ENCODE measurements at places on chromosomes 5 and 9.

GRCh38 chr9:92527832-92528521 is 7.8 kb downstream of the ECM2 start:
- no peak for DNase-seq

- DNase-seq = no peak
These were observed 262.7 kb downstream of the YTHDC2 start for GRCh38 chr5:113776168-113776567.

DNA sequence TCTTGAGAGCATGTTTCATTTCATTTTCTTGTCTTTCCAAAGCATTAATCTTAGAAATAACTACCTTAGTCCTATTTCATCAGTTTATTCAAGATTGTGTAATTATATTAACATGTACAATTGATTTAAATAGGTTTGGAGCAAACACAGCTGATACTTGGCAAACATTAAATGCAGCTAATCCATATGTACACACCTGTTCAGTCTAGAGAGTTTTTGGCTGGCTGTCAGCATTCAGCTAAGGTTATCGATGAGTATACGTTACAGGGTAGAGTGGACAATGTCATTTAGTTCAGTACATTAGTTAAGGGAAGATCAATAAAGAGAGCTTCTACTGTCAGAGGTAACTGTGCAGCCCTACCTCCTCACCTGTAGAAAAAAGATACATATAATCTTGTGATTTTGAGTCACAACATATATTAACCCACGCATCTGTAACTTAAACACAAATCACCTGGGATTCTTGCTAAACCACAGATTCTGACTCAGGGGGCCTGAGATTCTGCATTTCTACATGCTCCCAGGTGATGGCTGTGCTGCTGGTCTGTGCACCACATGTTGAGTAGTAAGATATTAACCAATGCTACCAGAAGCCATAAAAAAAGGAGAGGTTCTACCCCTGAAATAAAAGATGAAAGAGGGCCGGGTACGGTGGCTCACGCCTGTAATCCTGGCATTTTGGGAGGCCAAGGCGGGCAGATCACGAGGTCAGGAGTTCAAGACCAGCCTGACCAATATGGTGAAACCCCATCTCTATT is 34.1 kb upstream of the PCA3 start:
- no peak for DNase-seq

DNA sequence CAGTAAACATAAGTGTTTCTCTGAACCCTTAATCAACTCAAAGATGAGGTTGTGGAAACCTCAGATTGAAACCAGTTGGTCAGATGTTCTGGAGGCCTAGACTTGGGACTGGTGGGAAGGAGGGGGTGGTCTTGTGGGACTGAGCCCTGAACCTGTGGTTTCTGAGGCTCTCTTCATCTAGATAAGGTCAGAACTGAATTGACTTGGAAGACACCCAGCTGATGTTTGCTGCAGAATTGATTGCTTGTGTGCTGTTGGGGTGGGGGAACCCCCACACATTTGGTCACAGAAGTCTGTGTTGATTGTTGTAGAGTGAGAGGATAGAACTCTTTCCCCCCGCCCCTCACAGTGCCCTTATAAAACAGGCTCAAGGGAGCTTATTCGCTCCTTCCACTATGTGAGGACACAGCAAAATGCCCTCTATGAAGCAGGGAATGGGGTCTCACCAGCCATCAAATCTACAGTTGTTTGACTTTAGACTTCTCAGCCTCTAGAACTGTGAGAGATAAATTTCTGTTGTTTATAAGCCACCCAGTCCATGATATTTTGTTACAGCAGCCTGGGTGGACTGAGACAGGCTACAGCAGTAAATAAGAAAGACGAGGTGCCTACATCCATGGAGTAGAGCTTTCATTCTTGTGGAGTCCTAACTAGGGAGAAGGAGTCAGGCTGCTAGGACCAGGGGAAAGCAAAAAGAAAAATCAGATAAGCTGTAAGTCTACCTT is 25.7 kb upstream of the UGCG start:
- peak; percentile 46 for DNase-seq

DNA sequence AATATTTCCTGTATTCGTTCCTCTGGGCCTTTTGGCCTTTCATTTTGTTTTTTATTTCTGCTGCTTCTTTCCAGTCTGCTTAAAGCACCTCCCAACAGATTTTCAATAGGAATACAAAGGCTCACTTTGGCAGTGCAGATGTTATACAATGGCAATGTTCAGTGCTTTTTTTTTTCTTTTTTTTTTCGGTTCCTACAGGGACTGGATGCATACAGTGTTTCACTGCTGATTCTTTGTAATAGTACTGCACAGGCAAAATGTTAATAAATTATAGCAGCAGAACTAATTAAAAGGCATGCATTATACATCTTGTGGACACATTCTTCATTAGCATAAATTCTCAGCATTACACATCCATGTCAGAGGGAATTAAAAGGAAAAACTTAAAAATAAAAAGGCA is 356.6 kb upstream of the C9orf72 start:
- DNase-seq = no peak

DNA sequence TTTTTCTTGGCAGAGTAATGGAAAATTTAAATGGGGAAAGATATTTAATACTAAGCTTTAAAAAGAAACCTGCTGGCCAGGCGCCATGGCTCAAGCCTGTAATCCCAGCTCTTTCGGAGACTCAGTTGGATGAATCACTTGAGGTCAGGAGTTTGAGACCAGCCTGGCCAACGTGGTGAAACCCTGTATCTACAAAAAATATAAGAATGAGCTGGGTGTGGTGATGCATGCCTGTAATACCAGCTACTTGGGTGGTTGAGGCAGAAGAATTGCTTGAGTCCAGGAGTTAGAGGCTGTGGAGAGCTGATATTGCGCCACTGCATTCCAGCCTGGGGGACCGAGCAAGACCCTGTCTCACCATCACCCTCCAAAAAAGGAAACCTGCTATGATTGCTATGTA is 32.8 kb downstream of the TUT7 start:
- no peak for DNase-seq

DNA sequence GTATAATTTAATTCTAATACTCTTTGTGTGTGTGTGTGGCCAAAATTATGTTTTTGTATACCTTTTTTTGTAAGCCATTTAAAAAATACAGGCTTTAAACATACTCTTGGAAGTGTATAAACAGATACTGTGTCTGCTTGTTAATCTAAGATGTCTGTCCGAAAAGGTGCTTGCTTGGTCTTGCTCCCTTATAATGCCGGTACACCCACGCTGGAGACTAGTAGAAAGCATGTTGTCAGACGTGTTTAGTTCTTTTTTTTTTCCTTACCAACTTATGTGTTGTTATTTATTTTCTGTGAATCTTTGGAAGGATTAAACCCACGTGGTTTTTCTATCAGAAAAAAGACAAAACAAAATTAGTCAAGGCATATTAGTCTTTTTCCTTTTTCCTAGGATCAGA is 9.5 kb downstream of the GAPVD1 start:
- no peak for DNase-seq

- no peak for DNase-seq
These were observed 46.1 kb downstream of the MVB12B start for GRCh38 chr9:126372716-126373115.

- no peak for DNase-seq
These were observed 408.3 kb downstream of the MED10 start for GRCh38 chr5:5969942-5970483.

DNA sequence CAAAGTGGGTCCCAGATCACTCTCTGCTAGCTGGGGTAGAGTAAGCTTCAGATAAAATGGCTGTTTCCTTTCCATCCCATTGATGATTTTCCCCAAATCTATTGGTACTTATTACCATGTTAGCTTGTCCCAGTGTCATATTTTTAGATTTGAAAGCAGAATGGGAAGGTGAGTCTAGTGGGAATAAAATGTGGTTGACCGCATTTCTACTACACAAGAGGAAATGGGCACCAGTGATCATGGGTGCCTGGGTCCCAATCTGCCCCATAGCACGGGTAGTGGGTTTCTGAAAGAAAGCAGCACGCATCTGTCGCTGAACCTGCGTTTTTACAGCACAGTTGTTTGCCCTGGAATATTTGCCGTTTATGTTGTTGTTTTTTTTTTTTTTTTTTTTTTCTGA is 20.1 kb downstream of the DAPK1 start:
- no peak for DNase-seq

DNA sequence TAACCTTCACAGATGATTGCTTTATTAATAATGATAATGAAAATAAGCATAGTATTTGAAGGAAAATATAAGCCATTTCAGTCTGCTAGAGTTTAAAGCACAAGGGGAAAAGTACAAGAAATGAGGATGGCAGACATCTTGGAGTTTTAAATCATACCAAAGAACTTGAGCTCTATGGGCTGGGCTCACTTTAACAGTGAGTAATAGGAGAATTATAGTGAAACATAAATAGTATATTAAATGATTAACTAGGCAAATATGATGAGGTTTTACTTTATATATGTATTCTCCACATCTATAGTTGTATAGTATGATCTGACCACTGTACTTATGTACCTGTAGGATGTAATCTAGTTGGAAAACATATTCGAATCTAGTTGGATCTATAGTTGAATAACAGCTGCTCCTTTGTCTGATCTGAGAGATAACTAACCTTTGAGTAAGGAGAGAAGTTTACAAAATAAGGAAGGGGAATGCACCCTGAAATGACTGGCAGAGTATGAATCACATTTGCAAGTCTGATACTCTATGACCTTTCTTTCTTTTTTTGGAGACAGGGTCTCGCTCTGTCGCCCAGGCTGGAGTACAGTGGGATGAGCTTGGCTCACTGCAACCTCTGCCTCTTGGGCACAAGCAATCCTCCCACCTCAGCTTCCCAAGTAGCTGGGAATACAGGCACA is 17.6 kb downstream of the MEGF9 start:
- DNase-seq = no peak

DNA sequence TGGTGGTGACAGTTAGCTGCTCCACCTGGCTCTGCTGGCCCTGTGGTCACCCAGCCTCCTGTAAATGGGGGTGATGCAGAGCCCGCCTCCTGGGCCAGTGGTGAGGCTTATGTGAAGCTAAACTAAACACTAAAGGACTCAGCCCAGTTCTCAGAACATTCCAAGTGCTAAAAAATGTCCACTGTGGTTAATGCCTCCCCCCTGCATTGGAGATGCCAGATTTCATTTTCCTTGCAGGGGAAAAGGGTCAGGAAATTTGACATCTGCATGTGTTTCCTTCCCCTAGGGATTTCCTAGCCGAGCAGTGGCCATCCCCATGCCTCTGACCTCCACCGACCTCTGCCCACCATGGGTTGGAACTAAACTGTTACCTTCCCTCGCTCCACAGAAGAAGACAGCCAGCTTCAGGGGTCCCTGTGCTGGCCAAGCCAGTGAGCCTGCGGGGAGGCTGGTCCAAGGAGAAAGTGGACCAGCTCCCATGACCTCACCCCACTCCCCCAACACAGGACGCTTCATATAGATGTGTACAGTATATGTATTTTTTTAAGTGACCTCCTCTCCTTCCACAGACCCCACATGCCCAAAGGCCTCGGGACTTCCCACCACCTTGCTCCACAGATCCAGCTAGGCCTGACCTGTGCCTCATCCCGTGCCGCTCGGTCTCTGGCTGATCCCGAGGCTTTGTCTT is 13.0 kb downstream of the CD74 start:
- DNase-seq = no peak

DNA sequence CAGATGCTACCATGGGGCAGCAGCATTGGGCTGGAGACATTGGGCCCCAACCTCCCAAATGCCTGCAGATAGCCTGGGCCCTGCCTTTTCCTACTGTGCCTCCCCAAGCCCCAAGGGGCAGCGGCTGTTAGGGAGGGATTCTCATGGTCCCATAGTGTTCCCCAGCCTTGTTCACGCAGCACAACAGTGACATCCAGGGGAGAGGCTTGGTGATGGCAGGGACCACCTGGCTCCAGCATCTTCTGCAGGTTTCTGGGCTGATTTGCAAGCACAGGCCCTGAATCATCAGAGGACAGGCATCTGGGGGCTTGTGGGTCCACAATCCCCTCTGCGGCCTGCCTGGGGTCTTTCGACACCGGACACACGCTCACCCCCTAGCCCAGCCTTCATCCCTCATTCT is 354.6 kb downstream of the SLIT3 start:
- DNase-seq = peak; percentile 20

GRCh38 chr9:6441269-6441668 is 28.3 kb downstream of the UHRF2 start:
- DNase-seq = no peak

GRCh38 chr9:132729235-132729890 is 59.1 kb downstream of the GTF3C4 start:
- no peak for DNase-seq
